ENCODE measurements at places on chromosomes 1 and 21.

- DNase-seq, result no peak
Observed at GRCh38 chr1:47396671-47397196, 19.4 kb upstream of the FOXE3 start.

DNA sequence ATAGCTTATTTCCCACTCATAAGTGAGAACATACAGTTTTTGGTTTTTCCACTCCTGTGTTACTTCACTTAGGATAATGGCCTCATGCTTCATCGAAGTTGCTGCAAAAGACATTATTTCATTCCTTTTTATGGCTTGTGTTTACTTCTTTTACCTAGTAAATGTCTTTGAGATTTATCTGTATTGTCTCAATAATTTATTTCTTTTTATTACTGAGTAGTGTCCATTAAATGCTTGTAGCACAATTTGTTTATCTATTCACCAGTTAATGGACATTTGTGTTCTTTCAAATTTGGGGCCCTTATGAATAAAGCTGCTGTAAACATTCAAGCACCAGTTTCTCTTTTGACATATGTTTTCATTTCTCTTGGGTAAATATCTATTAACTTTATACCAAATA, 86.0 kb downstream of the UCHL5 start:
- DNase-seq, result no peak

GRCh38 chr21:16708101-16708835, 804.6 kb upstream of the CXADR start:
- DNase-seq, result no peak

DNA sequence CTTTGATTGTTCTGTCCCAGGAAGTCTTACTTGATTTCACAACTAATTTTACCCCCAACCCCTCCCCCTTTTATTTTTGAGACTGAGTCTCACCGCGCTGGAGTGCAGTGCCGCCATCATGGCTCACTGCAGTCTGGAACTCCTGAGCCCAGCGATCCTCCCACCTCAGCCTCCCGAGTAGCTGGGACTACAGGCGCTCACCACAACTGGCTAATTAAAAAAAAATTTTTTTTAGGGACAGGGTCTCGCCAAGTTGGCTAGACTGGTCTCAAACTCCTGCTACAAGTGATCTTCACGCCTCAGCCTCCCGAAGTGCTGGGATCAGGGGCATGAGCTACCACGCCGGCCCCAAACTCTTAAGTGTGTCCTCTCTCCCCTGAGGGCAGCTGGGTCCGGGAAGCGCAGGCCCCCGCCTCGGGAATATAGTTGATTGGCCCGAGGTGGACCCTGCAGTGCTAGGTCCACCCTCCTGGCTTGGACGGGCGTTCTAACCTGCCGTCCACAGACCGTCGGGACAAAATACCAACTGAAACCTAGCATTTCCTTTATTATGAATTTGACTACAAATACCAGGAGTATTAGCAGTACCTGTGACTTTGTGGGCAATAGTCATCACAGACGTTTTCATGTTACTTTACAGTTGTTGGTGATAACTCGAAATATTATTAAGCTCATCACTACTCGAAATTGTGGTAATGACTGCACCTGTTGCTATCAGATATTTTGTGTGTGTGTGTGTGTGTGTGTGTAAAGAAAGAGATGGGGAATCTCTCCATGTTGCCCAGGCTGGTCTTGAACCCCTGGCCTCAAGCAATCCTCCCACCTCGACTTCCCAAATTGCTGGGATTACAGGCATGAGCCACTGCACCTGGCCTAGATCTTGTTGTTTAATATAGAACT, 642 bp upstream of the PARP1 start:
- no peak for DNase-seq

DNA sequence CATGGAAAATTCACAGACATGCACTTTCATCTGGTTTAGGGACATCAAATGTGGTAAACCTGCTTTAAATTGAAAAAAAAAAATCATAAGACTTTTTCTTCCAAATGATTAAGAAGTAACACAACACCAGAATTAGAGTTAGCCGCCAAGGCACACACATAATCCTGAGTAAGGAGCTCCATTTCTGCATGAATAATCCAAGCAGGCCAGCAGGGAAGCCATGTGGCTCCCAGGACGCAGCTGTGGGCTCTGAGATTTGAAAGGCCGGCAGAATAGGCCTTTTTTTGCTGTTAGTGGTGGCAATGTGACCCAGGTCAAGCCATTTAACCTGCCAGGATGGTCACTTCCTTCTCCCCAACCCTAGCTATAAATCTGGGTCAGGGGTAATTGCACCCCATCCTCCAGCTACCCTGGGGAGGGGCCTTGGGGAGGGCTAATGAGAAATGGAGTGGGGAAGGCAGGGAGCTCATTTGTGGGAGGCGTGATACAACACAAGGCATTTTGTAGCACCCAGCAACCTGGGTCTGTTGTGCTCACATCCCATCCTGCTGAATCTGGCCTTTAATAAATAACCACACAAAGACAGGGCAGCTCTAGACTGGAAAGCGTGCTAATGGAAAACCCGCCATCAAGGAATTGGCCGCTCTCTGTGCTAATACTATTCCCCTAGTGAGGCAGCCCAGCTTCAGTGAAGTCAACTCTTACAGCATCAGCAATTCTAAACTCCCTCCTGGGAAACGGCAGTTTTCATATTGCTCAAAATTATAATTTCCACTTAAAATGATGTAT, 178.5 kb downstream of the RHOU start:
- no peak for DNase-seq

GRCh38 chr1:155134880-155135414, 705 bp upstream of the SLC50A1 start:
- DNase-seq, result peak; percentile 55

GRCh38 chr1:236765831-236766230, 29.3 kb upstream of the MTR start:
- DNase-seq, result no peak

DNA sequence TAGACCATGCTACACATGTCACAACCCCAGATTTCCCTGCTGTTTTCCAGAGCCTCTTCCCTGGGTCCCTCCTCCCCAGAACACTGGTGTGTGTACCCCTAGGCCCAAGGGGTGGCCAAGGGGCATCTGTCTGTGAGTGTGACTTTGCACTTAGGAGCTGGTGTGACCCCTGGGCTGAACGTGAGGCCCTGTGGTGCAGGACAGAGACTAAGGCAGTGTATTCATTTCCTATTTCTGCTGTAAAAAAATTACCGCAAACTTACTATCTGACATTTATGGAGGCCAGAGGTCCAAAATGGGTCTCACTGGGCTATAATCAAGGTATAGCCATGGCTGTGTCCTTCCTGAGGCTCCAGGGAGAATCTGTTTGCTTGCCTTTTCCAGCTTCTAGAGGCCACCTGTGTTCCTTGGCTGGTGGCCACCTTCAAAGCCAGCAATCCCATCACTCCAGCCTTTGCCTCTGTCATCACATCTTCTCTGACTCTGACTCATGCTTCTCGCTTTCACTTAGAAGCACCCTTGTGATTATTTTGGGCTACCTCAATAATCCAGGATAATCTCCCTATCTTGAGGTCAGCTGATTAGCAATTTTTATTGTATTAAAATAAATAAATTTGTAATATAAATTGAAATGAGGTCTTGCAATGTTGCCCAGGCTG, 24.0 kb upstream of the ELOA start:
- no peak for DNase-seq

- no peak for DNase-seq
Observed at GRCh38 chr1:63640633-63641567, 47.7 kb downstream of the PGM1 start.

GRCh38 chr1:167808104-167808503, 86.3 kb downstream of the MPZL1 start:
- DNase-seq, result no peak

- DNase-seq, result peak; percentile 90
Observed at GRCh38 chr1:54542120-54542961, 5.7 kb upstream of the ACOT11 start.

DNA sequence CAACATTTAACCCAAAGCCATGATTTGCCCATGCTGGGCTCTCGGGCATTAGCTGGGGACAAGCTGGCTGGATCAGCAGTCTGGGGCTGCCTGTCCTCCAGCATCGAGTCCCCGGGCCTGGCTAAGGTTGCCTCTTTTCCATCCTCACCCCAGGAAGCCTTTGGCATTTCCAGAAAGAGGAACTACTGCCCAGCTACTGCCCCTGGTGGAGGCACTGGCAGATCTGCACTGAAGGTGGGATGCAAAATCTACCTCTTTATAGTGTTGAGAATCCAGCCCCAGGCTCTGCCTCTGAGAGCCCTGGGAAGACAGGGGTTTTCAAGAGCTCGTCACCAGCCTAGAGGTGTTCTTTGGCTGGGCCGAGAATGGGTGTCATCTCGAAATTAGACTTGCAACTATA, 635.9 kb downstream of the MATN1 start:
- no peak for DNase-seq

- no peak for DNase-seq
Observed at GRCh38 chr1:236689713-236690569, 3.6 kb downstream of the ACTN2 start.

DNA sequence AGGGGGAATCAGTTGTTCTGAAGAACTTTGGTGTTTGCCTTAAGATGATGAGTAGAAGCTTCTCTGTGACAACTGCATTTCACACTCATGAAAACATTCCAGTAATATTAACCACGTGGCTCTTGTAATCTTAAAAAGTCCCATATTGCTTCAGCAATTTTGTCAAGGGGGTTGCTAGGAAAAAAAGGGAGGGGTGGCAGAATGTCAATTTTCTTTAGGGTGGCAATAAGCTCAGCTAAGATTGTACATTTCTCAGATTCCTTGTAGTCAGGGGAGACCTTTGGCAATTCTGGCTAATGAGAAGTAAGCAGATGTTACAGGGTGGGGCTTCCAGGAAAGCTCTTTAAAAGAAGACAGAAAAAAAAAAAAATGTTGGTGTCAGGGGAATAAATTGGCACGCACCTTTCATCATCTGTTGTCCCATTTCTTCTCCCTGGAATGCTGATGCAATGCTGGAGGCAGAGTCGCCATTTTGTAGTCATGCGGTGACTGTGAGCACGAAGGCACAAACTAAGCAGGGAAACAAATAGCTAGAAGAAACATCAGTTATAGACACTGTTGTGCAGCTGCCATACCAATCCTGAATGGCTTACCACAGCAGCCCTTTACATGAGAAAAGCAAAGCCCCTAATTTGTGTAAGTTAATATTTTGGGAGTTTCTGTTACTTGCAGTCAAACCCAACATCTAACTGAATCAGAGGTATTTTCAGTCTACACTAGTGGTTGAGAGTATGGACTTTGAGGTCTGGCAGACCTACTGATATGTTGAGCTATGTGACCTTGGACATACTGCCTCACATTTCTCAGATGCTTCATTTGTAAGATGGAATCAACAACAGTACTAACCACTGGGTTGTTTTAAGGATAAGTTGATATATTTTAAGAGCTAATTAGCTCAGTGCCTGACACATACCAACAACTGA, 56.1 kb upstream of the MRPS6 start:
- no peak for DNase-seq

DNA sequence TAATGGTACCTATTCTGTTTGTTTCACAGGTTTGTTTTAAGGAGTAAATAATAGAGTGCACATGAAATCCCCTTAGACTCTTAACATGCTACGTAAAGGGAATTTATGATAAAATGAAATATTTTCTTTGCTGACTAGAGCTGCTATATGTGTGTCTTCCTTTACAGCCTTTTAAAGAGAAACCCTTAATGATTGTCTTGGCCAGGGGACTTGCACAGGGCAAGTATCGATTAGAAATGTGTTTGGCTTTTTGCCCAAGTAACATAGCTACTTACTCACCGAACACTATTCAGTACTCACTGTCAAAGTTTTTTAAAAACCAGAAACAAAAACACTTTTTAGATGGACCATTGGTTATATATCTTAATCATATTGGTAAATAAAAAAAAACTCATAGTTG, 71.3 kb upstream of the KIAA1614 start:
- no peak for DNase-seq

GRCh38 chr1:229064320-229065168, 206.4 kb upstream of the RAB4A start:
- DNase-seq, result no peak

GRCh38 chr1:153395136-153395685, 4.3 kb upstream of the S100A8 start:
- DNase-seq, result no peak

GRCh38 chr1:24321126-24321525, 2.0 kb downstream of the GRHL3 start:
- DNase-seq, result no peak

- DNase-seq, result no peak
Observed at GRCh38 chr1:185406006-185406690, 89.1 kb upstream of the IVNS1ABP start.

DNA sequence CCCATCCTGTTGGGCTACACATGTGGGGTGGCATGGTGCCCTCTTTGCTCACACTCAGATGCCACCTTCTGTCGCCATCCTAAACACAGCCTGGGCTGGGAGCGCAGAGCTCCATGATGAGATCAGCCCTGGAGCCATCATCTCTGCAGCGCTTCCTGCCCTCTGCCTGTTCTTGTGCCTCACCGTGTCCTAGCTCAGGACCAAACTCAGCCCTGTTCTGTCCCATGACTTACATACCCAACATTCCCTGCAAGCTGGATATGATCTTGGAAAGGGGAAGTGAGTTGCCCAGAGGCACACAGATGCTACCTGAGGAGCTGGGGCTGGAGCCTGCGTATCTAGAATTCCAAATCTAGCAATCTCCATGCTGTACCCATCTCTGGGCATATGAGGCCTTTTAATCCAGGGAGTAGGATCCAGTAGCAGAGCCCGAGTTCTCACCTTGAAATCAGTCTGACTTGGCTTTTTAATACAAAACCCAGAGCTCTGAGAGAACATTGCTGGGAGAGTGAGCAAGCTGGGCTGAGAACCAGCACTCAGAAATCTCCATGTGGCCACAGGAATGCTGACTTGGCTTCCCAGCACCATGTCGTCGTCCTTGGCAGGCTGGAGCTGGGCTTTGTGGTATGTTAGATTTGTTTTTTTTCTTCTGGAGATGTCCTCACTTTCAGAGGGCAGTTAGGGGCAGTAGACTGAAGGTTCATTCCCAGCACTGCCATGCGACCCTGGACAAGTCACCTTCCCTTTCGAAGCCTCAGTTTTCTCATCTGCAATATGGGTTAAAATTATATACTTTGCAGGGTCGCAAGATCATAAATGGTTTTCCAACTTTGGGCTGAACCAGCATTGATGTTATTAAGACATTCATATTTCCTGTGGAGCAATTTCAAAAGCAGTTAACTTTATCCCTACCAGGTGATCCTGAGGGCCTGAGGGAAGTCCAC, 2.6 kb downstream of the ALPL start:
- no peak for DNase-seq

DNA sequence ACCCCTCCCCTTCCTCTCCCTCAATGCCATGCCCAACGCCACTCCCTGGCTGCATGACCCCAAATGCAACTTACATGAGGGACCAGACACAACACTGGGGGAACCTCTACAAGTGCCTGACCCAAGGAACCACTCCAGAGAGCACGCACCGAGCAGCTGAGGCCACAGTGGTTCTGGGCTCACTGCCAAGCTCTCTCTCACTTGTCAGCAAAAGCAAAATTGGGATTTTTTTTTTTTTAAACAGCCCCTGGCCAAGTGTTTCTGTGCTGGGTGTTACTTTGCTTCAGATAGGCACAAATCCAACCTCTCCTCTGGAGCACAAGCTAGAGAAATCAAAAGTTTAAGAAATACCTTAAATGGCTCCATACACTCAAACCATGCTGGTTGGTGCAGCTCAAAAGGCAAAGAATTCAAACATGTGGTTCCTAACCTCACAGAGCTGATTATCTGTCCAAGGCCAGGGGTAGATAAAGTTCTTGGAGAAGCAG, 363.0 kb downstream of the SETD4 start:
- DNase-seq, result peak; percentile 90
